NCI-H2171 treated with DMSO at 0.1 percent for 48 hours (cell line): ENCODE measurements at places on chromosomes 11 and 22.

- DNase-seq = no peak
Observed at GRCh38 chr11:34030382-34030781, 21.1 kb upstream of the CAPRIN1 start.

GRCh38 chr11:12121011-12121410 lies 10.6 kb downstream of the MICAL2 start:
- peak; percentile 23 for DNase-seq

GRCh38 chr11:58060939-58061672 lies 30.4 kb downstream of the OR6Q1 start:
- DNase-seq = no peak

DNA sequence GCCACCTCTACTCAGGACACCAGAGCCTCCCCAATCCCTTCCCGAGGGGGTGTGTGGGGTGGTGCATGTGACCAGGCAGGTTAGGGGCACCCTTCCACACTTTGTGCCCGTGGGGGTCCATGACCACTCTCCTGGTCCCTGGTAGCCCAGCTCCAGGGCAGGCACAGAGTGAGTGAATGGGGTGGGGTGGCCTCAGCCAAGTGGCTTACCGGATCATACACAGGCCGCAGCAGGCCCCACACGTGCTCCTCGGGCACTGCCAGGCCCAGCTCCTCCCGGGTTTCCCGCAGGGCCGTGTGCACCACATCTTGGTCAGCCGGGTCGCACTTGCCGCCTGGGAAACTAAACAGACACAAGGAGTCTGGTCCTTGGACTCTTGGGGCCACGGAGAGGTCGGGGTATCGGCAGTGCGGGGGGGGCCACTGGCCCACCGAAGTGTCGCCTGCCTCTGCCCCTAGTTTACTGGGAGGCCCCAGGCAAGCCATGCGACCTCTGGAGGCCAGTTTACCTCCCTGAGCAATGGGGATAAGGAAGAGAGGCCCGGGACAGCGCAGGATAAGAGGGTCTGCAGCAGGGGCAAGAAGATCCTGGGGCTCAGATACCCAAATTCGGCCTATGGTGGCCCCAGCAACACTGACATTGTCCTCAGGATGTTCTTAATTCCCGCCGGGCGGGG lies 889 bp downstream of the NUDT8 start:
- no peak for DNase-seq

DNA sequence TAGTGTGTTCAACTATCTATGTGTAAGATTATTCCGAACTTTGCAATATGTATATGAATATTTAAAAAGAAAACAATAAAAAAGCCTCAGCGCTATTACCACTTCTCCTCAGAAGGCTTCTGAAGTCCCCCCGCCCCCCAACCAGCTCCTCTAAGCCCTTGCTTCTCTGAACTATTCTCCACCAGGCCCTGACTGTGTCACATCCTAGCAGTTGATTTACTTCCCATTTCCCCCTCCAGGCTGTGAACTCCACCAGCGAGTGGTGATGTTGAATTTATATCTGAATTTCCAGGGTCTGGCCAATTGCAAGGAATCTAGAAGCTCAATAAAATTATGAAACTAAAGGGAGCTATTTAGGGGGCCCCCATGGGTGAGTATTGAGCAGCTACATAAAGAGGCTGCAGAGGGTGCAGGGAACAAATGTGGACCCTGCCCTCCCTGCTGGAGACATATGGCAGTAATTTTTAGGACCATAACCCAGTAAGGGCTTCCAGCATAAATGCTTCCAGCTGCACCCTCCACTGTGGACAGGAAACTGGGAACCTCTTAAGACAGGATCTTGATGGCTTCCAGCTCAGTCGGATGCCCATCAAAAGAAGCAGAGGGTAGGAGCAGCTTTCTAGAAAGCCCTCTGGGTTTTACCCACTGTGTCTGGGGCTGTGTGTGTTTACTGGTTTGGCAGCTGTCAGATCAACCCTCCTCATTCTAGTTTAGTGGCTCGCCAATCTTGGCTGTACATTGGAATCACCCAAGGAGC lies 81.4 kb downstream of the TIMP3 start:
- DNase-seq = no peak

- peak; percentile 37 for DNase-seq
Observed at GRCh38 chr22:27810609-27811151, 9.1 kb upstream of the MN1 start.

DNA sequence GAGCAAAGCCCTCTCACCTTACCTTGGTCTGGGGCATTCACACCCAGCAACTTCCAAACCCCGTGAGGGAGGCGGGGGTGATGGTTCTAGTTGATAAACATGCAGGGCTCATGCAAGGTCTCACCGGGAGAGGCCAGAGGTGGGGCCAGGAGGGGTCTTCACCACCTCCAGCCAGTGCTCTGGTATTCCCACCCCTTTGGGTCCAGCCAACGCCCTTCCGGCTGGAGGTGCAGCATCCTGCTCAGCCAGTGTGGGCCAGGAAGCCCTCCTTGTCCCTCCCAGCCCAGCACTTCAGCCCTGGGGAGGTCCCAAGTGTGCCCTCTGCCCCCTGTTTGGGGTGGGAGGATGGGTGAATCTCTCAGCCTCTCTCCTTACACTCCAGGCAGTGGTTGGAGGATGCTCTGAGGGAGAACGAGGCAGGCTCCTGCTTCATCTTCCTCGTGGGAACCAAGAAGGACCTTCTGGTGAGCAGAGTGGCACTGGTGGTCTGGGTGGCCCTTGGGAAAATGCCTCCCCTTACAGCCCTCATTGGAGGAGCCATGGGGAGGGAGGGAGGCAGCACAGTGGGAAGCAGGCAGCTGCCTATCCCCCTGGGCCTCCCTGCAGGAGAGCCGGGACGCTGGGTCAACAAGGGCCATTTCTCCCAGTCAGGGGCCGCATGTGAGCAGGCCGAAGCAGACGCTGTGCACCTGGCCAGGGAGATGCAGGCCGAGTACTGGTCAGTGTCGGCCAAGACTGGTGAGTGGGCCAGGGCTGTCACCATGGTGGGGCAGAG lies 13.4 kb downstream of the RAB36 start:
- no peak for DNase-seq

DNA sequence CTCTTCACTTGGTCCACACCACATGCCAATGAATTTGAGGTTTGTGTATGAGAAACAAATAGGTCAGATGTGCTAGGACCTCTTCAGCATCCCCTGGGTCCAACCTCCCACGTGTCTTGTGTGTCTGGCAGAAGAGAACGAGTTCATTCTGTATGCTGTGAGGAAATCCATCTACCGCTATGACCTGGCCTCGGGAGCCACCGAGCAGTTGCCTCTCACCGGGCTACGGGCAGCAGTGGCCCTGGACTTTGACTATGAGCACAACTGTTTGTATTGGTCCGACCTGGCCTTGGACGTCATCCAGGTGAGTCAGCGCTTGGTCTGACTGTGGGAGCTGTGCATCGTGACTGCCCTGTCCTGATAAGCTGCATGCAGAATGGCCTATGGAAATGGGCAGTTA lies 101.0 kb upstream of the SORL1-AS1 start:
- no peak for DNase-seq

DNA sequence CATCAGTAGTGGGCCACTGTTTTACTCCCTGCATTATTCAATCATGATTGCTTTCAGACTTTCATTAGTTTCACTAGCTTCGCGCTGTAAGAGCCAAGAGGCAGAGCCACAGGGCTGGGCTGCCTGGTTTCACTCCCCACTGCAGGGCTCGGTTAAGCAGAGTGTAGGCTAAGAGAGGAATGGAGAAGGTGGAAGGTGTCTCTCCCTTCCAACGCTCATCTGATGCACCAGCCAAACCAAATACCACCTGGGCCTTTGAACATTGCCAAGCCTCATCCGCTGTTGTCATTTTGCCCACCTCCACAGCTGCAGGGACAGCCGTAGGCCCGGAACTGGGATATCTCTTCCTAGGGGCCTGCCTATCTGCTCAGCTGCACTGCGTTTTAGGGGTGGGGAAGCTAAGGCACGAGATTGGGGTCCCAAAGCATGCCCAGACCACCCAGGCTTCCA lies 480 bp upstream of the SMARCB1 start:
- DNase-seq = no peak

DNA sequence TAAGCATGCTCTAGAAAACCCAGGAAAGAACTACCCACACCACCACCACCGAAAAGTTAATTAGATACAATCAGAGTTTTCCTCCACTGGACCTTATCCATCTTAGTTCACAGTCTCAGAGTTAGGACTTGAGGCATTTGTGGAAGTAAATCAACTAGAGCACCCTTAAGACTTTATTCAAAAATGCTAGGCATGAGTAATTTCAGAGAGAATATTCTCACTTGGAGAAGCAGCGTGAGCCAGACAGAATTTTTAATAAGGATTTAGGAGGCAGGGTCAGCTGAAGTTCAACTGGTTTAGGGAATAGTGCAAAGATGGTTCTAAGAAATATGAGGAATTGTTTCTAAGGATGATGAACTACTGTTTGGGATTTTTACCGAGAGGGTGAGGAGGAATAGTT lies 1.2 kb upstream of the OLFML1 start:
- no peak for DNase-seq

- DNase-seq = no peak
Observed at GRCh38 chr22:32448980-32449379, 15.3 kb downstream of the BPIFC start.
